Activated CD8-positive, alpha-beta memory T cell treated with anti-CD3 and anti-CD28 coated beads for 1 hour (primary cell): ENCODE measurements at places on chromosomes 11 and 22.

- DNase-seq: no peak
These were observed 124.3 kb upstream of the TTC12 start for GRCh38 chr11:113189909-113190667.

DNA sequence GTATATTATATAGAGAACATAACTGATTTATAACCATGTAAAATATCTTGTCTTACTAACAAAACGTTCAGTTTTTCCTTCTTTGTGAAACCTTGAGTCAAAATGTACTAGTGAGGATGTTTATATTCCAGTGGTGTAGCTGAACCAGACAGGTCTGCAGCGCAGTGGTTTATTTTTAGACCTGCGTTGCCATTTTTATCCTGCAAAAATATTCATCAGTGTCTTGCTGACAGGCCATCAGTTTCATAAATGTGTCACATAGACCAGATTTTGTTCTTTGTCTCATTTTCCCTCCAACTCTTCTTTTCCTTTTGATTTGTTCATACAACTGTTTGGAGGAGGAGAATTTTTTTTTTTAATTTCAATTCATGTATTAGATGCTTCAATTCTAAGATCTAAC is 43.1 kb downstream of the HSD17B12 start:
- no peak for DNase-seq

DNA sequence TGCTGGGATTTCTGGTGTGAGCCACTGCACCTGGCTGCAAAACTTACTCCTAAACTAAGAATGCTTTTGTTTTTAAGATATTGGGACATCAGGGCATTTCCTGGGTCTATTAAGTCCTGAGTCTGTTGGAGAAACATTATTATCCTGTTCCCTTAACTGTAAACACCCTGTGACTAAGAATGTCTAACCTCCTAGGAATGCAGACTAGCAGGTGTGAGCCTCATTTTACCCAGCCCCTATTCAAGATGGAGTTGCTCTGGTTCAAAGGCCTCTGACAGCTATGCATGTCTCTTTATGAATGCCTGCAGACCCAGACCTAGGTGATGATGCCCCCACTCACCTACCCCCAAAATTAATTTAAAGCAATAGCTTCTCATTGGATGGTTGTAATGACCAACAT is 46.2 kb downstream of the DEPDC5 start:
- no peak for DNase-seq

GRCh38 chr11:57647960-57648800 is 1.5 kb downstream of the YPEL4 start:
- DNase-seq: no peak

DNA sequence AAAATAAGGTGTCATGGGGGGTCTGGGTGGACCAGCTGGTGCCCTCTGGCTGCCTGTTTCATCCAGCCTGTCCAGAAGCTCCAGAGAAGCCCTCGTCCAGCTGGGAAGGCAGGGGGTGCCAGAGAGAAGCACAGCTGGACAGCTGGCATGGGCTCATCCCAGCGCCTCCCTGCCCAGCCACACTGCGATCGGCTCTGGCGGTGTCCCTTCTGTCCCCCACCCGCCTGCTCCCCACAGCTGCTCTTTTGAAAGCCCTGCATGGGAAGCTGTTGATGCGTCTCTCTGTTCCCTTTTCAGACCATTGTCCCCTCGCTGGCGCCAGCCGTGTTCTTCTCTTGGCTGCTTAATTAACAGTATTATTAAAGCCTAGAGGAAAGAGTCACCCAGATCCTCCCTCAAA is 86.5 kb downstream of the MN1 start:
- no peak for DNase-seq

GRCh38 chr22:39220890-39221850 is 23.6 kb downstream of the PDGFB start:
- DNase-seq: no peak

DNA sequence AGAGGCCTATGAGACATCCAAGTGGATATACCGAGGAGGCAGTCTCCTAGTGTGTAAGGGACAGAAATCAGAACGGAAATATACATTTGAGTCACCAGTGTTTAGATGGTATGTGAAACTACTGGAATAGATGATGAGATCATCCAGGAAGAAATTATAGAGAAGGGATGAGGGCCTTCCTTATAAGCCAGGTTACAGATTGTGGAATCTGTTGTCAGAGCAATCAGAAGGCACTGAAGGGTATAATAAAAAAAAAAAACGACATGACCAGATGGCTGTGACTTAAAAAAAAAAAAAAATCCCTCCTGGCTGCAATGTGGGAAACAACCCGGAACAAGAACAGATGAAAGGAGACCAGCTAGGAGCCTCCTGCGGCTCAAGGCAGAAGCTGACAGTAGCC is 2.7 kb downstream of the MAJIN start:
- DNase-seq: no peak

DNA sequence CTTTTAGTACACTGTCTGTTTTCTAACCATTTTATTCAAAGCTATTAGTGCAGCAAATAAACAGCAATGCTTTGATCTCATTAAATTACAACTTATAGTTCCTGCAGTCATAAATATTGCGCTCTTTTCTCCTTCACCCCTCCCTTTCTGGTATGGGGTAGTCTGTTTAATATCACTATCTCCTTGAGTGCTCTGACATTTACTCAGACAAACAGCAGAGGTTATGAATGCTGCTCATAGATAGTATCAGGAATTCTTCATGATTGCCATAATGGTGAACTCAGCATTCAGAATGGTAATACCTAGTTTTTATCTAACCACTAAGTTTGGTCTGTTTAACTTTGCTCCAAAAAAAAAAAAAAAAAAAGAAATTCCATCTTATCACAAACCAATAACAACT is 87.4 kb downstream of the EIF3M start:
- no peak for DNase-seq

DNA sequence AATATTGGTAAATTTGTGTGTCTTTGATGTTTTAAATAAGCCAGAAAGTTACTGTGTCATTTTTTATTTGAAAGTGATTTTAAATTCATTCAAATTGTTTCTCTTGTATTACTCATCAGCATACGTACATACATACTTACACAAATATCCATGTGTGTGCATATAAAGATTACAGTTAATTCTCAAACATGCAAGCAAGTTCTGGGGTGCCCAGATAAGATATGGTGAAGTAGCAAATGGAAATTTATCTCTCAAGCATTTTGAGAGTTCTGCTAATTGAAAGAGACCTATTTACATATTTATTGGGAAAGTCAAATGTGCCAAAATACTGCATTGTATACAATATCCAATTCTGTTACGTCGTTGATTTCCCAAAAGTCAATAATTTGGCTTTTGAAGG is 1024.0 kb upstream of the CNTN5 start:
- no peak for DNase-seq

- DNase-seq: no peak
These were observed 886 bp upstream of the NIPSNAP1 start for GRCh38 chr22:29581799-29582198.

DNA sequence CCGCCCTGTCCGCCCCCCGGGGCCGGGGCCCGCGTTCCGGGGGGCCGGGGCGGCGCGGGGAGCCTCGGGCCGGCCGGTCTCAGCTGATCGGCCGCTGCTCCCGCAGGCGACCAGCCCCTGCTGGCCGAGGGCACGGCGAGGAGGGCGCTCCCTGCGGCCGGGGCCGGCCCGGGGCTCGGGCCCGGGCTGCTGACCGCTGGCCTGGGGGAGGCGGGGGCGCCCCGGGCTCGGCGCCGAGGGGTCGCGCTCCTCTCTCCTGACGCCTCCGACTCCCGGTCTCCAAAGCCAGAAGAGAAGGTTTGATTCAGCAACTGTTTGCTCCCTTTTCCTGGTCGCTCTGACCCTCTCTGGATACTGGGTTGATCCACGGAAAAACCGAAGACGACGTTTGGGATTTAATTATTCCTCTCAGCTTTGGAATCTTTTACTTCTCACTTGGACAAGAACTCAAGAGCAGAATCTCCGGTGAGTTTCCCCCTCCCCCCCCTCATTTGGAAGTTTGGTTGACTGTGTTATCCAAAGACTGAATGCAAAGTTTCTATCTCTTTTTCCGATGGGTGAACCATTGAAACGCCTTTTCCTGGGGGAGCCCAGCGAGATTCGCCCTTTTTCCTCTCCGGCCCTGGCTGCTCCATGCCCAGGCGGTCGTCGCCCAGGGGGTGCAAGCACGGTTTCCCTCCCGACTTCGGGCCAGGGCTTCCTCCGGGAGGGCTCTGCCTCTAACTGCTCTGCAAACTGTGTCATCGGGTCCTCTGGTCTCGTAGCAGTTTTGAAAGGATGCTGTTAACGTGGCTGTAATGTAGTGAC is 725 bp downstream of the KDM2A start:
- no peak for DNase-seq

GRCh38 chr11:100753571-100753970 is 66.5 kb downstream of the ARHGAP42 start:
- DNase-seq: no peak

- DNase-seq: no peak
These were observed at the start of gene MS4A1 for GRCh38 chr11:60455531-60456042. Gene MS4A1, plus strand, starts transcription at chr11:60455847. Its CDS starts 6,528 bp downstream, at chr11:60462375.

DNA sequence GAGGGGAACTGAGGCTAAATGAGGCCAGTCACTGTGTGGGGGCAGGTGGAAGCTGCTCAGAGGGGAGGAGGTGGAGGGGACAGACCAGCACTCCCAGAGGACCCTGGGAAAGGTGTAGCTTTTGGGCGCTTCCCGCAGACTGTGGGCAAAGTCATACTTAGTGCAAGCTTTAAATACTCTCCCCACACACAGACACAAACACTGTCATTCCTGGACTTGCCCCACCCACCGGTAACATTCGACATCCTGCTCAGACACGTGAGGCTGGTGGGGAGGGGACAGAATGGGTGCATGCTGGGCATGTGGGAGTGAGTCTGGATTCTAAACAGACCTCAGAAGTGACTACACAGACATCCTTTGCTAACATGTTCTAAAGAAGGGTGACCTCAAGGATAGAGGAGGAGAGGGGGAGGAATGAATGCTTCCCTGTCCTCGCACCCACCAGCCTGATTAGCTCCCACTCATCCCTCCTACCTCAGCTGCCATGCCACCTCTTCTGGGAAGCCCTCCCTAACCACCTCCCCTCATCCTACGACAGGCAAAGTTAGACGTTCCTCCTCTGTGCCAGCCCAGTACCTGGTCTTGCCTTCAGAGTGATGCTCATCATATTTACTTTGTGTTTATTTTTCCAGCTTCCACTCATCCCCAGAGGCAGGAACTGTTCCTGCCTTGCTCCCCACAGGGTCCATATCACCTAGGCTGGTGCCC is 22.2 kb downstream of the TSKU start:
- no peak for DNase-seq

DNA sequence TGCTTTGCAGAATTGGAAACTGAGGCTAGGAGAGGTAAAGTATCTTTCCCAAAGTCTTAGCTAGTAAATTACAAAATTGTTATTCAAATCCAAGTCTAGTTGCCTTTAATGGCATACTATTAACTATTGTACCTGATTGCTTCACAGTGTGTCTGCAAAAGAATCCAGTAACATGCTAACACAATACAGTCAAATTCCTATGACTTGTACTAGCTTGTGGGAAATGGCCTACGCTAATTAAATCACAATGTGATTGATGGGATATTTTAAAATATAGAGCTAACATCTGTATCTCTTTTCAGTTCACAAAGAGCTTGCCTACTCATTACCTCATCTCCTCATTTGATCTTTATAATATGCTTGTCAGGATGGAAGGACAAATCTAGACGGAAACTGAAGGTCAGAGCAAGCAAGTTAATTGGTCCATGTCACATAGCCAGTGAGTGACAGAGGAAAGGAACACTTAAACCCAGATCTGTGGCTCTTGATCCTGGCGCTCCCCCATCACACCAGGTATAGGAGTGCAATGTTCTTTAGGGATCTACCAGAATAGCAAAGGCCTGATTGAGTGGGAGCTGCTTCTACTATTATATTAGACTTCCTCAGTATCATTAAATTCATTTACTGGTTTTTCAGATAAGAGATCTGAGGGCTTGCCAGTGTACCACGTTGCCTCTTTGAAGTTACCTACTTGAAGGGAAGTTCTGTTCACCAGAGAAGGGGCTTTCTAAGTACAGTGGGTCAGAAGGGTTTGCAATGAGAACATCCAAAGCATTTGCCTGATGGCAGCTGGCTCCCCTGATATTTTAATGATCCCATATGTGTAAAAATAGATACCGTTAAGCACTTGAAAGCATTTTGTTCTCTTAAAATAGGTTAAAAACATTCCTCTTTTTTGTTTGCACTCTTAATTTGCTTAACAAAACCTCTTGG is 213.6 kb upstream of the SESN3 start:
- no peak for DNase-seq

DNA sequence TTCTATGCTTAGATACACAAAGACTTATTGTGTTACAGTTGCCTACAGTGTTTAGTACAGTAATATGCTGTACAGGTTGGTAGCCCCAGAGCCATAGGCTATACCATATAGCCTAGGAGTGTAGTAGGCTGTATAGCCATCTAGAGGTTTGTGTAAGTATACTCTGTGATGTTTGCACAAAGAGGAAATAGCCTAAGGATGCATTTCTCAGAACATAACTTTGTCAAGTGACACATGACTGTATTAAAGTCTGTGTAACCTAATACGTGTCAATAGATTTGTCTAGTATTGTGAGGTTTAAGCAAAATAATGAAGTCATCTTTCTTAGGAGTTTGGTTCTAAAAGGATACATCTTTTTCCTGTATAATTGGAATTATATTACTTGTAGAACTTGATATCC is 5.5 kb downstream of the ZC3H12C start:
- DNase-seq: no peak

GRCh38 chr11:67314218-67314617 is 10.9 kb downstream of the SSH3 start:
- no peak for DNase-seq

DNA sequence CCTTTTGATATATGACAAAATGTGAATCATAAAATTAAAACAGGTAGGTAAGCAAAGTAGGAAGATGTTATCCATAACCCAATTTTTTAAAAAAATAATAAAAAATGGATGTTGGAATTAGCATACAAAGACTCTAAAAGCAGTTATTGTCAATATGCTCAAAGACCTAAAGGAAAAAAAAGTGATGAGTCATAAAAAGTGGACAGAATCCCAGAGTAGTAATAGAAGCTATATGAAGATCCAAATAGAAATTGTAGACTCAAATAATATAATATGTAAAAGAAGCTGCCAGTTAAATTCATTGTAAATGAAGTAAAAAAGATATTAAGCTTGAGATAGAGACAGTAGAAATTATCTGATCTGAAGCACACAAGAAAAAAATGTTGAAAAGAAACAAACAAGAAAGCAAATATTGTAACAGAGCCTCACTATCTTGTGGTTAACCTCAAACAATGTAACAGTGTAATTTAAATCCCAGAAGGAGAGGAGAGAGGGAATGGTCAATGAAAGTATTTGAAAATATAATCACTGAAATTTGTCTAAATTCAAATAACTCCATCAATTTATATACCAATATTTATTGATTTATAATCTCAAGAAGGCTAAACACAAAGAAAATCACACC is 773.4 kb upstream of the RAG2 start:
- DNase-seq: no peak

DNA sequence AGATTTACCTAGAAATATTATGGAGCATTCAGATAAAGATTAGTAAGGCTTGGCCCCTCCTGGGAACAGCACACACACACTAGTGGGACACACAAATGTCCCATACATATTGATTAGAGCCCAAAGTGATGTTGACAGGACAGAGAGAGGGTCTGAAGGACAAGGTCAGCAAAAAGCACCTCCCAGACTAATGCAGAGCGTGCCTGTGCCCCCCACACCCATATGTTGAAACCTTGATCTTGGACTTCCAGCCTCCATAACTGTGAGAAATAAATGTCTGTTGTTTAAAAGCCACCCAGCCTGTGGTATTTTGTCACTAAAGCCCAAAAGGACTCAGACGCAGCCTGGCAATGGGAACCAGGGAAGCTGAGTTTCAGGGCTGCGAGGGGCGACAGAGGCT is 27.6 kb downstream of the LRFN4 start:
- no peak for DNase-seq

GRCh38 chr11:70478166-70478890 is 80.0 kb downstream of the CTTN start:
- no peak for DNase-seq
